Effector CD4-positive, alpha-beta T cell (primary cell): ENCODE measurements at places on chromosomes 2 and 18.

GRCh38 chr18:48721312-48721711, 182.5 kb downstream of the CTIF start:
- DNase-seq: no peak

DNA sequence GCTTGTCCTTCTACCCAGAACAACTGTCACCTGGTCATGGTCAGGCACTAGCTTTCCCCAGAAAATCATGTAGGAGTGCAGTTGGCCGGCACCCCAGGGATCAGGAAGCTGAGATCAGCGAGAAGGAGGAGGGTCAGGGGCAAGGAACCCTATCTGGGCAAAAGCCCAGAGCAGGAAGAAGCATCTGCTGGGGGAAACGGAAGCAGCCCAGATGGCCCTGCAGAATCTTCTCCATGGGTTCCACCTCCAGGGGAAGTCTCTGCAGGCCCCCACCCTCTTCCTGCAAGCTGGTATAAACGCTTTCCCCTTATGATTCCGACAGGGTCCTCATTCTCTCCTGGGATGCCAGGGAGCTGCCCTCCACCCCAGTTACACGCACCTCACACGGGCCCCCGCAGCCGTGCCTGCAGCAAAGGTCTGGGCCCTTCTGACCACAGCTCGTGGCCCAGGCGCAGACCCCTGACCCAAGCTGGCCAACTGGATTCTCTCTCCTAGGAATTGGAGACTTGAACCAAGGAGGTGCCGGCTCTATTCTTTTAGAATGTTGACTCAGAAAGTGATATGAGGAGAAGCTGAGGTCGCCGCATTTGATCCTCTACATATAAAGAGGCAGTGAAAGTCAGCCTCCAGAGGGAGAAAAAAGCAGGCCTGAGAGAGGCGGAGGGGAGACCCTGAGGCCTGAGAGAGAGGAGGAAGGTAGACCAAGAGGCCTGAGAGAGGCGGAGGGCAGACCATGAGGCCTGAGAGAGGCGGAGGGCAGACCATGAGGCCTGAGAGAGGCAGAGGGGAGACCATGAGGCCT, 71.0 kb downstream of the STPG4 start:
- no peak for DNase-seq

DNA sequence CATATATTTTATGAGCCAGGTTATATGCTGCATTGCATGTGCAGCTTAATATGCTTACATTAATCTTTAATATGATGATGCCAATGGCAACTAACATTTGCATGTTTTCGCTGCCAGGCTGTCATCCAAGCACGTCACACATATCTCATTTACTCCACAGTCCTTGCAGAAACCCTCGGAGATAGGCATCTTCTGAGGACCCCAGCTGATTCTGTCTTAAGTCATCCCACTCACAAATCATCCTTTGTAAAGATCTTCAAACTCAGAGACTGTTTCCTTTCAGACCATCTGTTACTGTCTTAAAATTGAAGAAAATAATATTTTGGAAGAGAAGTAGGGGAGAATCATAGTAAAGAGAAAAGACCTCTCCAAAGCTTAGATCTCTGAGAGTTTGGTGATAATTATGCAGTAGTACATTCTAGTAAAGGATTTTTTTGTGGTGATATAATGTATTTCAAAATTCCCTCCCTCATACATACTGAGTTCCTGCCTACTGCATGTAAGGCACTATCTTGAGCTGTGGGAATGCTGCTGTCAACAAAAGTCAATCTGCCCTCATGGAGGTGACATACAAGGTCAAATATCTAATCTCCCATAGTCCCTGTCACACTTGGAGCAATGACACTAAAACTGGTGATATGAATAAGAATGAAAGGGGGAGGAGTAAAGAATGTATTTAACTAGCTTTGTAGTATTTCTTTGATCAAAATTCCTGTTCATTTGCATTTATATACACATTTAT, 11.0 kb downstream of the ITGA4 start:
- DNase-seq: no peak

GRCh38 chr2:196383799-196384198, 212.4 kb upstream of the STK17B start:
- no peak for DNase-seq

DNA sequence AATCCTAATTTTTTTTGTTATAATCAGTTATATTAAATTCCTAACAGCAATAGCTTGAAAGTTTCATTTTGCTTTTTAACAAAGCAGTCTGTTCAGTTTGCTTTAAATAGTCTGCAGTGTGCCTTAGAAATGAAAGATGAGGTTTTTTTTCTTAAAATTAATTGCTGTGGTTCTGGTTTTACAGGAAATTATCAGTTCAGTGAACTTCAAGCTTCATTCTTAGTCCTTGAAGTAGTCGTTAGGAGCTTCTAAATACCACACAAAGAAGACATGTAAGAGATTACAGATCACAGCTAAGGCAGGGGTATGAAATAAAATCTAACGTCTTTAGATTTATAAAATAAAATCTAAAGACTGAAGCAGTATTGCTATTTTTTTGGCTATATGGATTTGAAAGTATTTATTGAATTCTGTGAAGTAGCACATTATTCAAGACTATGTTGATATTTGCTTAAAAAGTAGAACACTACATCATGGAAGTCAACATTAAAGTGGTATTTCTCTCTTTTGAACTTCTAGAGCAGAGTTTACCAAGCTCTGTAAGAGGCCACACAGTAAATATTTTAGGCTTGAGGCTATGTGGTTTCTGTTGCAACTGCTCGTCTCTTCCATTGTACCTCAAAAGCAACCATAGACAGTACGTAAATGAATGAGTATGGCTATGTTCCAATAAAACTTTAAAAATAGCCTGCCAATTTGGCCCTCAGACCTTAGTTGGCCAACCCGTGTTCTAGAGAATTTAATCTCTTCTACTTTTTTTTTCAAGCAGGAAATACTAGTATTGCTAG, 81.5 kb upstream of the STON1 start:
- DNase-seq: no peak

GRCh38 chr18:78656346-78656925, 323.2 kb upstream of the SALL3 start:
- no peak for DNase-seq

GRCh38 chr2:118738524-118739308, 108.7 kb downstream of the EN1 start:
- no peak for DNase-seq

DNA sequence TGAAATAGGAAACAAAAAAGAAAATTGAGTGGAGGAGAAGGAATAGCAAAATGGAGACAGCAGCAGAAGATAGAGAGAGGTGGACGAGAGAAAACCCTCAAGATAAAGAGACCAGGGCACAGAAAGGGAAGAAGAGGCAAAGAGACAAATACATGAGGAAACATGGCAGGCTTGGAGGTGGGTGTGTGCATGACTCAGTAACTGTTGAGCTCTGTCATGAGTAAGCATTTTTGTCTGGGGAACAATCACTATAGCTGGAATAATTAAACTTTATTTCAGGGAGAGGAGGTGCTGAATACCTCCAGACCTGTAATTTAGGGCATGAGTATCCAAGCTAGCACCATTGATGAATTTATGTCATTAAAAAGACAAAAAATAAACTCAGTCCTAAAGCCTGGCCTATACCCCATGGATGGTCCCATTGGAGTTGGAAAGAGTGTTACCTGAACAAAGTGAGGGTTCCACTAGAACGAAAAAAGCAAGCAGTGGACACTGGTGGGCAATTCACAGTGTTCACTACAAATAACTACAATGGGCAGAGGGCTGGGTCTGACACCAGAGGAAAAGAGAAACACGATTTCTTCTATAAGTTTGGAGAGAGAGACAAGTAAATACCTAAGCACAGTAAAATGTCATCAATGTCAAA, 145.5 kb downstream of the ADCYAP1 start:
- DNase-seq: no peak

GRCh38 chr18:79409313-79409712, 13.6 kb downstream of the NFATC1 start:
- DNase-seq: no peak

DNA sequence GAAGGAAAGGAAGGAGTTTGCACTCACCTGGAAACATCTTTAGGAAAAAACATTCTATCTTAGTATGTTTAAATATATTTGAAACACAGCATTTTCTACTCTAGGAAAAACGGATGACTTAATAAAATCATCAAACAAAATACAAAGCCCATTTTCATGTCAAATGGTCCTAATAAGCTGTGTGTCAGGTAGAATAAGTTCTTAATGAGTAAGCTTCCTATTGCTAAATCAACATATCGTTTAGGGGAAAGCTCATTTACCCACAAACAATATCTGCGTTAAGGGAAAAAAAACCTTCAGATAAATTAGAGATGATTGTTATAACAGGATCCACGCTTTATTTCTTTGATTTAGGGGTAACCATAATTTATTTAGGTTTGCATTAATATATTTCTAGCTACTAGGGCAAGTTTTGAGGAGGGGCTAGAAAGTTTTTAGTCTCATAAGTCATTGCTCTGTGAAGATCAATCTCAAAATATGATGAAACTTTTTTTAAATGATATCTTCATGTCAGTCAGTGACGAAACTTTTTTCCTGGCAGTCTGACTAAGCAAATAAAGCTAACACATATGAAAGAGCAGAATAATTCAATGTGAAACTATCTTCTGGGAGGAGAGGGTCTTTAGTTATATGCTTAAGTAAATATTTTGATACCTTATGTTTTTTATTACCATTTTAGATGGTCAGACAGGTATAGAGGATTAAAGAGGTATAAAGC, 147.1 kb downstream of the WDSUB1 start:
- no peak for DNase-seq

DNA sequence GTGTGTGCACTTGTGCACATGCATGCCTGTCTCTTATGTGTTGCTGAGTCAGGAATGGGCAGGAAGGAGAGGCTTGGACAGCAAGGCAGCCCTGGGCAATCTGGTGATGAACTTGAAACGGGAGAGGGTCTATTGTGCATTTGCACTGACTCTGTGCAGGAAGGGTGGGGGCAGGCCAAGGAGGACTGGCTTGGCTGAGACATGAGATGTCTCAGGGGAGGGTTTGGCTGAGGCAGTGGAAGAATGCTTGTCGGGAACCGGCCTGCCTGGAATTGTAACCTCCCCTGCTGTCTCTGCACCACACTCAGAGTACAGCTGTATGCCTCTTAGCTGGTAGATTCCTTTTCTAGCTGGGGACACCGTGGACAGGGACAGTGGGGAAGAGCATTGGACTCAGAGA, 176.1 kb upstream of the TNP1 start:
- DNase-seq: no peak

- no peak for DNase-seq
Observed at GRCh38 chr2:32622570-32623310, 5.1 kb upstream of the TTC27 start.

- no peak for DNase-seq
Observed at GRCh38 chr2:109538546-109538945, 75.2 kb downstream of the SEPTIN10 start.

DNA sequence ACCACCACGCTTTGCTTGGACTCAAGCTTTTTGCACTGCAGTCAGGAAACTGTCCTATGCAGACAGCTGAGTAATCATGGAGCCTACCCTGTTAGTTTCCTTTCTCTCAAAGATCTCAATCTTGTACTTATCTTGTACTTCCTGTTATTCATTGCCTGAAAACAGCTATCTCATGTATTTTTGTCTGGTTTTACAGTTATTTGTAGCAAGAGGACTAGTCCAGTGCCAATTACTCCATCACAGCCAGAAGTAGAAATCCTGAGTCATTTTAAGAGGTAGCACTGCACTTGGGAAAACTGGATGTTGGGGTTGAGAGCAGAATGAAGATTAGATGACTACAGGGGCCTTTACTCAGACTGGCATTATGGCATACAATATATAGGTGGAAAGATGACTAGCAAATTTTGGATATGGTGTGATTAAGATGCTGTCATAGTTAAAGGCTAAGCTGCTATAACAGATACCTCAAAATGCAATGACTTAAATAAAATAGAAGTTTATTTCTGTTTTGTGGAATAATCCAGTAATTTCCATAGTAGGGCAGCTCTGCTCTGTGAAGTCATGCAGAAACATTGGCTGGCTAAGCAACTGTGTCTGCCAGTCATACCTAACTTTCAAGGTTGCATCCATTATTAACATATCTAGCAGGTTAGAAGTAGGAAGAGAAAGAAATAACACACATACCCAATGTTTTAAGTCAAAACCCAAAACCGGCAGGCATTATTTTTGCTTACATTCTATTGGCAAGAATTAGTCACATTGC, 21.1 kb upstream of the CHMP3 start:
- no peak for DNase-seq

- no peak for DNase-seq
Observed at GRCh38 chr2:132978840-132979239, 308.8 kb upstream of the LYPD1 start.

GRCh38 chr18:69715191-69715795, 232.4 kb downstream of the CD226 start:
- no peak for DNase-seq

DNA sequence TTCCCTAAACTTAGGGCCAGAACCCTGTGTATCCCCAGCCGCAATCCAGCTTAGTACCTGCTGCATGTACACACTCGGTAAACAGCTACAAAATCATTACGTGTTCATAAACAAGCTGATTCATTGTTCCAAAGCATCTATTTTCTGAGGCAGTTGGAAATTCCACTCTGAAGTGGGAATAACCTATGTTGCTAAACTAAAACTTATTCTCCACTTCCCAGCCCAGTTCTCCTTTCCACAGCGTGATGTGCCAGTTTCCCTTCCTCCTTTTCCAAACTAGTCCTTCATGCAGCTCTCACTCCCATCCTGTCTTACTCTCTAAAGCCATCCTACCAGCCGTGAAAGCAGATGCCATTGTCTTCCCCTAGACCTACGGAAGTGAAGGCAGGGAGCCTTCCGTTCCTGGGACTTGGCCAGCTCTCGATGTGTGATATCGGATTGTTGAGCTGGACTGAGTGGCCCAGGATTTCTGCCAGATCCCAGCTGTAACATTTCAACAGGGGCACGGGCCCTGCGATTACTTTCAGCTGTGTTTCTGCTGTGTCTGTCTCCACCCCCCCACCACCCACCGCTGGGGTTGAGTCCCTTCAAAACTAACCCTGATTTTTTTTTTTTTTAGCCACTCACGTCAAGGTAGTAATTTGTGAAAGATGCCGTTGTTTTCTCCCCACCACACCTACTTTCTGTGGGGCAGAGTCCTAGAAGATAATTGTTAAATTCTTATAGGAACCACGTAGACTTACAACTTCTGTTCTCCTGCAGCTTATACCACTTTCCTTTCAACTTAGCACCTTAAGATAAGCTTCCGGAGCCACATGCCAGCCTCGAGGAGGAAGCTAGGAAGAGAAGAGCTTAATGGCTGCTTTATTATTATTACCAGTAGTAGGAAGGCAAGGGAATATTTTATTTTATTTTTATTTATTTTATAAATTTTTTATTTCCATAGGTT, 100.9 kb downstream of the CRIM1 start:
- DNase-seq: no peak
